Fibroblast of the conjunctiva (primary cell): ENCODE measurements at places on chromosomes 7 and 10.

GRCh38 chr7:74449809-74450397, 3.8 kb upstream of the GTF2IRD1 start:
- DNase-seq = no peak

DNA sequence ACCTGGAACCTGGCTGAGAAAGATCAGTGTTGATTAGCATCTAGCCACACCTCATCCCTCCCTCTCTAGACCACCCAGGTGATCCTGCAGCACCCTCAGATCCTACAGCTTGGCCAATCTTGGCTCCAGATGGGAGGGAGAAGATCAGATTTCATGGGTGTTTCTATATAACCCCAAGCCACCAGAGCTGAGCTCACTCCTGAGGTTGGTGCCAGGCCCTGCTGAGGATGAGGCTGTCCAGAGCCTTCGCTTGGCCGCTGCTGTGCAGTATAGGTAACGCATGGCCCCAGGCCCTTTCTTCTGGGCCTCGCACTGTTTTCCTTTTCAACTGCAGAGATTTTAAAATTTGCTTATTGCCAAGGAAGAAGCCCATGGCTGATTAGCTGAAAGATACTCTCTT, 27.0 kb downstream of the C10orf120 start:
- no peak for DNase-seq

- DNase-seq = no peak
Observed at GRCh38 chr10:44383749-44384600, 922 bp downstream of the CXCL12 start.

GRCh38 chr10:113498997-113499396, 53.9 kb upstream of the HABP2 start:
- DNase-seq = no peak

DNA sequence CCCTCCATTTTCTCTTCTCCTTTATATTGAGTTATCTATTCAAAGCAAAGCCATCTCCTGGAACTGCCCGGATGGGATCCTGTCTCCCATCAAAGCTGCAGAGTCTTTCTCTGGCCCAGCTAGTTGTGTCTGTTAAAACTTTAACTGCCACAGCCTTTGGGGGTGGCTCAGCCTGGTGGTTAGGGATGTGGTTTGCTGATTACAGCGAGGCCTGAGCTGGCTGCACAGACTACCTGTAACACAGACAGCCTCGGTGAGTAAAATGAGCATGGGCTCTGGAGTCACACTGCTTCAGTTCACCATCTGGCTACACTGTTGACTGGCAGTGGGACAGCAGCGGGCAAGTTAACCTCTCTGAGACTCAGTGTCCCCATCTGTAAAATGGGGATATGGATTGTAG, 18.4 kb upstream of the HABP2 start:
- DNase-seq = no peak

- no peak for DNase-seq
Observed at GRCh38 chr10:89518108-89518507, 17.3 kb downstream of the SLC16A12 start.

DNA sequence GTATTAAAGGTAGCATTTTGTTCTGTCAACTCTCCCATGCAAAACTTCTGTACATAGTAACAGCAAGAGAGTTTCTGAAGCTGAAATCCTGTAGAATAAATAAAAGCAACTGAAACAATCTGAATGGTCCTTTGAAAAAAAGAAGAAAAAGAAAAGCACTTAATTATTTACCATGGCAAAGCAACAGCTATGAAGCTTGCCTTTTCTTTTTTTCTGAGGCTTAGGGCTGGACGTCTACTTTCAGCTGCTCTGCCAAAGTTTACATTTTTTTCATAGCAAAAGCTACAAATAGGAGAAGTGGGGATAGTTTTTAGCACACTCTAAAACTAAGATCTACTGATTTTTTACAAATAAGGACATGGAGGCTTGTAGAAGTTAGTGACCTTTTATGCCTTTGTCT, 31.3 kb upstream of the CD36 start:
- DNase-seq = no peak

DNA sequence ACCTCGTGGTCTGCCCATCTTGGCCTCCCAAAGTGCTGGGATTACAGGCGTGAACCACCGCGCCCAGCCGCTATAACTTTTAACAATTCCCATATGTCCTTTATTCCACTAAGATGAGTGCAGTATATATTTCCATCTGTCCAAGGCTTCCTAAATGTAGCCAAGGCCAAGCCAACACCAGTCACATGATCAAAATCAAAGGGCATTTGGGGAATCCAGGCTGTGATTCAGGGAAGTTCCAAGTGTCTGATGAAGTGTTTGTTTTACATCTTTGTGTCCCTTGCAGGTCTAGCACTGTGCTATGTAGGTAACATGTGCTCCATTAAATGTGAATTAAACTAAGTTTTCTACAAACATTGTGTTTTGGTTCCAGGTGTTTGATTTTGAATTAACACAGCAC, 20.8 kb downstream of the AKR1E2 start:
- DNase-seq = no peak

DNA sequence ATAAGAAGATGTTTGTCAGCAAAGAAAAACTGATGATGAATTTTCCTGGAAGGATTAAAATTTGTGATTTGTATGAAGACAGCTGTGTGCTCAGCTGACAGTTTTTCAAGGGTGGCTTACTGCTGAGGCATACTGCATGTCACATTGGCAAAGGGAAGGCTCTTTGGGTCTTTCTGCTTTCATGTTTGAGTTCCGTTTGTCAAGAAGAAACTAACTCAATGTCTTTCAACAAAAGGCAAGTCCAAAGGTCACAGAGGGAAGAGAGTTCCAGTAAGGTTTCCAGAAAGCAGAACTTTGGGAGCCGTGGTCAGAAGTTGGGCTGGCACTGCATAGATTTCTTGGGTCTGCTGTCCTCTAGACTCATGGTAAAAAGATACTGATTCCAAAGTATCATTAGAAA, 16.9 kb downstream of the DYDC2 start:
- DNase-seq = no peak

GRCh38 chr7:1468643-1469298, 9.5 kb upstream of the MICALL2 start:
- DNase-seq = no peak

DNA sequence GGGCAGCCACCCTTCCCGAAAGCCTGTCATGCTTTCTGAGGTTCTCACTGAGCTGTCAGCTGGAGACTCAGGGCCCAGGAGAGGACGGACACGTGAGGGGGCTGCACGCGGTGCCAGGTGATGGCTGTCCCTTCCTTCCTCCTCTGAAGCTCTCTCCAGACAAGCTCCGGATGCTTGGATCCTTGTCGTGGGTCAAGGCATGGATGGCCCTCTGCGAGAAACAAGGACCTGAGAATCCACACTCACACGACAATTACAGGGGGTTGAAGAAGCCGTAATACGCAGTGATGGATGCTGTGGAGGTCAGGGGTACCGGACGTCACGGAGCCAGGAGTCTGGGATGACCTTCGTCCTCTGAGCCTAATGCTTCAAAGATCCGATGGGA, 170.3 kb downstream of the USP6NL start:
- DNase-seq = no peak

DNA sequence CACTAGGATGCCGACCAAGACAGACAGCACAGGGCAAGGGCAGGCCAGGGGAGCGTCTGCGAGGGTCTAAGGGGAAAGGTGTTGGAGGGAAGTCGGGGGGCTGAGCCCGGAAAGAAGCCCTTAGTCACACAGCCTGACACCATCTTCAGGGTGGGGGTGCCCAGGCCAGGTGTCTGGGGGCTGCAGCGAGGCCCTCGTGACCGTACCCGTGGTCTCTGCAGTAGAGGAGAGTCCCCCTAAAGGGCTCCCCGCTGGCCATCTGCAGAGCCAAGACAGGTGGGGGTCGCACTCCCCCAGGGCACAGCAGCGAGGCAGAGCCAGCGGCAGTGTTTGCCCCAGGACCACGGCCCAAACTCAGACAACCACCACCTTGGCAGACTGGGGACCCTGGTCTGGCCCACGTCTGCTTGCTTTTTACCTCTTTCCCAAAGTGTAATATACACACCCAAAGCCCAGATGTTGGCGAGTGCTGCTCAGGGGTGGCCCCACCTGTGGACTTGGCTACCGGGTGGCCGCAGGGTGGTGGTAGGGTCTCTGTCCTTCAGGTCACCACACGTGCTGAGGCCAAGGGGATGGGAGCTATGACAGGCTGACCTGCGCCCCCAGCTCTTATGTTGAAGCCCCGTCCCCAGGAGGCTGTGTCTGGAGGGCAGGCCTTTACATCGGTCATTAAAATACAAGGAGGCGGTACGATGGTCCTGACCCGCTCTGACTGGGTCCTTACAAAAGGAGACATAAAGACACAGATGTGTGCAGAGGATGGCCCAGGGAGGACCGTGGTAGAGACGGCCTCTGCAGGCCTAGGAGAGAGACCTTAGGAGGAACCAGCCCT, 107.4 kb downstream of the DNAJB6 start:
- DNase-seq = no peak

- DNase-seq = peak; percentile 12
Observed at GRCh38 chr10:48463318-48464003, 141.4 kb downstream of the ARHGAP22 start.

- peak; percentile 61 for DNase-seq
Observed at GRCh38 chr10:27242951-27243551, 2.5 kb upstream of the ACBD5 start.

DNA sequence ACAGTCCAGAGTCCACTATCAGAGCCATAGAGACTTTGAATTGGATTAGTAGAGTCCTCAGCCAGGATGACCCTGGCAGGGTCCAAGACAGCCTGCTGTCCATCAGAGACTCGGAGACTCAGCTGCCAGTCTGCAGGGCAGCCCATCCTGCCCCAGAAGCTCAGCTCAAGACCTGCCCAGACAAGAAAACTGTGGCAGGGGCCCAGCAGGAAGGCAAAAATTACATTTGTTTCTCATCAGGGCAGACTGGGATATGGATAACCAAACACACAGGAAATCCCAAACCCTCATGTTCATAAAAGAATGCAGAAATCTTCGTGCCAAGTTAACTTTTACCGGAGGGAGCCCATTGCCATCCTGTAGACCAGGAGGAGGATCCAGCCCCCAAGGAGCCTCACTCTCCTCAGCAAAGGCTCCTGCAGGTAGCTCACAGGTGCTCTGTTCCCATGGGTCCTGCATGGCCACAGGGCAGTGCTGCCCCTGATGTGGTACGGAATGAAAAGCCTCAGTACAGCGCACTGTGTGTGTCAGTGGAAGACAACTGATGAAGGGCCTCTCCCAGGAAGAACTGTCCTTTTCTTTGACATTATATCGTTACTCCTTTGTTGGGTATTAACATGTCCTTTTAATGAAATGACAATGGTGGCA, 222.2 kb downstream of the KCNMA1 start:
- DNase-seq = no peak

- DNase-seq = no peak
Observed at GRCh38 chr10:93072225-93072712, 1.4 kb upstream of the CYP26A1 start.

- DNase-seq = no peak
Observed at GRCh38 chr7:151696721-151697514, 177.2 kb upstream of the RHEB start.

DNA sequence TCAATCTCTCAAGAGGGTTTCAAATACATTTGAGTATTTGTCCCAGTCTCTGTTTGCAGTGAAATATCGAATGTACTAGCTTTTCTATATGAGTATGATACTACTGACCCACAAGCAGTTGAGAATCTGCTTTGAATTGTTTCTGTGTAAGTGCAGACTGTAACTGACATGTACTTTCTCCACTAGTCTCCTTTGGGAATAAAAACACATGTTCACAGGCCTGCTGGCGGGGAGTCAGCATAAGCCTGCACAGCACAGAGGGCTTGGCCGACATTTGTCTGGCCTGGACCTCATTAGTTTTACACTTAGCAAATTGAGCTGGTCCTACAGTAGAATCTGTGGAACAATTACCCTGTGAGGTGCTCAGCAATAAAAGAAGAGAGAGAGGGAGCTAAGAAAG, 72.6 kb downstream of the ITGB8 start:
- DNase-seq = peak; percentile 76

- no peak for DNase-seq
Observed at GRCh38 chr10:7763929-7764328, 23.9 kb downstream of the KIN start.

DNA sequence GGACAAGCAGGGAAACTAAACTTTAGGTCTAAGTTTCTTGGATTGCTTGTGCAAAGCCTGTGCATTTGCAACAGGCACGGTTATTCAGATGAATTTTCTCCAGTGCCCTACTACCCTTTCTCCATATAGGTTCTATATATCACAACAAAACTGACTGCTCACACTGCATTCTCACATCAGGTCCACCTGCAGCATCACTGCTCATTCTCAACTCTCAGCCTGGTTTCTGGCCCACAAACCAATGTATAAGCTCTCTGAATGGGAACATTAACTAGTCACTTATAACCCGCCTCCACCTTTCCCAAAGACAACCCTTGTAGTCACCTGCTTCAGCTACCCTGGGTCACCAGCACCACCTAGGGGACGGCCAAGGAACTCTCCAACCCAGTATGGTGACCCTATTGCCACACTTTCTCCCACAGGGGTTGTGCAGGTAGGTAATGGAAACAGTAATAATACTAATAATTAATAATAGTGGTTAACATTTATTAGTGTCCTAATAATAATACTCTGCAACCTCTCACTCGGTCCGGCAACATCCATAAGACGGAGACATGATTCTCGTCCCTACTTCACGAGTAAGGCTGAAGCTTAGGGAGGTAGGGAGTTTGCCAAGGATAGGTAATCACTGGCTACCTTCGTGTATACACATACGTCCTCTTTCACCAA, 97.3 kb downstream of the CLEC2L start:
- DNase-seq = no peak

DNA sequence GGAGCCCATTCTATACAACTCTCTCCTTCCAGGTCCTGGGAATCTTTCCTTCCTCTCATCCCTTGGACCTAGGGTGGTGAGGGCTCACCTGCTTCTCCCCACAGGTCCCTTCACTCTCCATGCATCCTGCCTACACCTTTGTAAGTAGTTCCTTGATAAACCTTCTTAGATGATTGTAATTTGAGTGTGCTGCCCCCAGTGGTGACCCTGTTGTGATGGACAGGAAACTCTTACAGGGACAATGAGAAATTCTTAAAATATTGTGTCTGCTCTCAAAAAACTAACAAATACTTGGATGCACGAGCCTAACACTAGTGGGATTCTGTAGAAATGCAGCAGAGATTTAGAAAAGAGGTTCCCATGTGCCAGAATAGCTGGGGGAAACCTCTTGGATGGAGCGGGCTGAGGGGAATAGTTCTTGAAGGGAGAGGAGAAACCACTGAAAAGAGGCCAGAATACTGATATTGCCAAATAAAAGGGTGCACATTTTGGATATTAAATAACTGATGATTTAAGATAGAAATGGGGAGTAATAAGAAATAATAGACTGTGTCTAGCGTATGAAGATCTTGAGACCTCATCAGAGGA, 6.7 kb upstream of the PAXIP1 start:
- no peak for DNase-seq
